ENCODE measurements at places on chromosomes 16 and 17.

DNA sequence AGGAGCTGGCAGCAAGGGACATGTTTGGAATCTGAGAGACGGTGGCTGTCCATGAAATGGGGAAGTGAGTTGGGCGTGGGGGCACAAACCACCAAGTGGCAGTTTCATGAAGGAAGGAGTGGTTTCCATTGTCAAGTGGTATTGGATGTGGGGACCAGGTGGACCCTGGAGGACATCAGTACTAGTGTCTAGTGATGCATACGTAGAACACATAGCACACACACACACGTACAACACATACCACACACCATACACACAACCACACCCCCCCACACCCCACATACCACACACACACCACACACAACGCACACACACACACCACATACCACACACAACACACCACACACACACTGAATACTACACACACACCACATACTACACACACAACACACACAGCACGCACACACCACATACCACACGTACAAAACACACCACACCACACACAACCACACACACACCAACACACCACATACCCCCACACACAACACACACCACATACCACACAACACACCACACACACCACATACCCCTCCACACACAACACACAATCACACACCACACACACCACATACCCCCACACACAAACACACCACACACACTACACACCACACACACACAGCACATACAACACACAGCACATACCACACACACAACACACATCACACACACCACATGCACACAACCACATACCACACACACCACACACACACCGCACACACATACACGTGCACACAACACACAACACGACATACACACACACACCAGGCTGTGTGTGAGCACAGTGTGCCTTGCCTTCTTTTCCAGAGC lies 41.1 kb upstream of the GSE1 start:
- DNase-seq = no peak

GRCh38 chr16:83363521-83363920 lies 444.3 kb upstream of the HSBP1 start:
- DNase-seq = no peak

DNA sequence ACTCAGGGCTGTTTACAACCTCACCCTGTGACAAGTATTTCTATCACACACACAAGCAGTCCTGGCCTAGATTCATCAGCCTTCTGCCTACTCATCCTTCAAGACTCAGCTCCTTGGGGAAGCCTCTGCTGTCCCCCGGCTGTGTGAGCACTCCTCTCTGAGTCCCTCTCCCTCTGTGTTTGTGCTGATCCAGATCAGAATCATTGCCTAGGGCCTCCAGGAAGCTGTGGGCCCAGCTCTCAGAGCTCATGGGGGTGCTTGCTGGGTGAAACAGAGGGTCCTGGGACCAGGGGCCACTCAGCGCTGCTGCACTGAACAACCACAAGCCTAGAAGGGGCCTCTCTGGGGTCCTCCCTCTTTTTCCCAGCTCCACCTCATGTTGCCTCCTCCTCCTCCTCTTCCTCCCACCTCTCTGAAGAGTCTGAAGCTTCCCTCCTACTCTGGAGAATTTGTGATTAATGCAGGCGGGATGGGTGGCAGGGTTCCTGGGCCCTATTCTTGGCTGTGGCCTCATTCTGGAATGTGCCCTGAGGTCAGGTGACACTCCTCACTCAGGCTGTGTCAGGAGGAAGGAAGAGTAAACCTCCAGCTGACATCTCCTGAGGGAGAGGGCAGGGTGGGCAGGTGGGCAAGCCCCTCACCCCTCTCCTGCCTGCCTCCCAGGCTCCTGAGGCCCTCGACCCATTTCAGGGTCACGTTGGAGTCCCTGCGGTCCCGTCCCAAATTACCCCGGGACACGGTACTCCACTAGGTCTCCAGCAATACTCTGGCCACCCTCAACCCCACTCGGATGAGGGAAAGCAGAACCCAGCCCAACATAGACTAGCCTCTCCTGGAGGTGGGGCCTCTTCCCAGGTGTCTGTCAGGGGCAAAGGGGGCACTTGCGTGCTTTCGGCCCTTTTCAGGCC lies 10.1 kb downstream of the WFIKKN2 start:
- peak; percentile 3 for DNase-seq

- no peak for DNase-seq
These were observed 11.4 kb downstream of the UNC13D start for GRCh38 chr17:75832652-75833400.

DNA sequence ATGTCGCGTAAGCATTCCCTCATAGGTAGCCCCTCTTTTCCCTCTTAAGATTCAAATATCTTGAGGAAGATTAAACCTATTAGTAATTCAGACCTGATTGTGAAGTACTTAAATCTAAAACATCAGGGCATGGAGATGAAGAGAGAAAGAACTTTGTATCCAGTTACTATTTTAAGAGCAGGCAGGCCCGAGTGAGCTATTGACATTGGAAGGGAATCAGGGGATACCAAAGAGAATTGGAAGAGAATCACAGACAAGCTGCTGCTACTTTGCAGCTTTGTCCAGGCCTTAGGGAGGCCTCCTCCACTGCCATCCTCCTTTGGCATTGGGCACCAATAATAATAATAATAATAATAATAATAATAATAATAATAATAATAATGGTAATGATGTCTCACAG lies 170.5 kb downstream of the MRTFB start:
- no peak for DNase-seq

Data from HEK293T (cell line).